ENCODE measurements at places on chromosomes 13 and 19.

DNA sequence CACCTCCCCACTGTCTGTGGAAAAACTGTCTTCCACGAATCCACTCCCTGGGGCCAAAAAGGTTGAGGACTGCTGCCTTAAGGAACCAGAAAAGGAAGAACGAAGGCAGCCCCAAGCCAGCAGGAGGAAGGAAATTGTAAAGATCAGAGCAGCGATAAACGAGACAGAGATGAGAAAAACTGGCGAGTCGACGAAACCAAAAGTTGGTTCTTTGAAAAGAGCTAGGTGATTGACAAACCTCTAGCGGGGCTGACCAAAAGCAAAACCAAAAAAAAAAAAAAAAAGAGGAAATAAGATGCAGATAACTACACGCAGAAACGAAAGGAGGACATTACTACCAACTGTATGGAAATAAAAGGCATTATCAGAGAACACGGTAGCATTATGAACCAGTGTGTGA, 76.9 kb downstream of the GADD45B start:
- DNase-seq: no peak

GRCh38 chr13:47705185-47705584, 295.9 kb downstream of the SUCLA2 start:
- no peak for DNase-seq

- no peak for DNase-seq
Observed at GRCh38 chr13:23514076-23514475, 56.1 kb upstream of the TNFRSF19 start.

- DNase-seq: no peak
Observed at GRCh38 chr19:10155839-10156238, 36.1 kb upstream of the EIF3G start.

- no peak for DNase-seq
Observed at GRCh38 chr13:48859272-48860105, 116.2 kb upstream of the FNDC3A start.

DNA sequence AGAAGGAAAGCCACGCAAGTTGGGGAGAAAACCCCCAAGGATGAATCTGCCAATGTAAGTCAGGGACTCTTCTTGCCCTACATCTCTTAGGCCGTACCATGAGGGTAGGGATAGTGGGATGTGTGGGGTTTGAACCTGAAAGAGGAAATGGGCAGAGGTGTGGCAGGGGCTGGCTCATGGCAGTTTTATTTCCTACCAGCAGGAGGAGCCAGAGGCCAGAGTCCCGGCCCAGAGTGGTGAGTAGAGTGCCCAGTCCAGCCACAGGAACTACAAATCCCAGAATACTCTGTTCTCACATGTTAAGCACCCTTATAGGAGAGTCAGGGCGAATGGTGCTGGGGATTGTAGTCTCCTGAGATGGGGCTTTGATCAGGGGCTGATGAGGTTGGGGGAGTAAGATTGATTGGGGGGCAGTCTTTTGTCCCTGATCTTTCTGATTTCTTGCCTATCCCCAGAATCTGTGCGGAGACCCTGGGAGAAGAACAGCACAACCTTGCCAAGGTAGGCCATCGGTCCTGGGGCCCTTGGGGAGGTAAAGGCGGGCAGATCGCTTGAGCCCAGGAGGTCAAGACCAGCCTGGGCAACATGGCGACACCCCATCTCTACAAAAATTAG, 16.5 kb downstream of the VASP start:
- no peak for DNase-seq

DNA sequence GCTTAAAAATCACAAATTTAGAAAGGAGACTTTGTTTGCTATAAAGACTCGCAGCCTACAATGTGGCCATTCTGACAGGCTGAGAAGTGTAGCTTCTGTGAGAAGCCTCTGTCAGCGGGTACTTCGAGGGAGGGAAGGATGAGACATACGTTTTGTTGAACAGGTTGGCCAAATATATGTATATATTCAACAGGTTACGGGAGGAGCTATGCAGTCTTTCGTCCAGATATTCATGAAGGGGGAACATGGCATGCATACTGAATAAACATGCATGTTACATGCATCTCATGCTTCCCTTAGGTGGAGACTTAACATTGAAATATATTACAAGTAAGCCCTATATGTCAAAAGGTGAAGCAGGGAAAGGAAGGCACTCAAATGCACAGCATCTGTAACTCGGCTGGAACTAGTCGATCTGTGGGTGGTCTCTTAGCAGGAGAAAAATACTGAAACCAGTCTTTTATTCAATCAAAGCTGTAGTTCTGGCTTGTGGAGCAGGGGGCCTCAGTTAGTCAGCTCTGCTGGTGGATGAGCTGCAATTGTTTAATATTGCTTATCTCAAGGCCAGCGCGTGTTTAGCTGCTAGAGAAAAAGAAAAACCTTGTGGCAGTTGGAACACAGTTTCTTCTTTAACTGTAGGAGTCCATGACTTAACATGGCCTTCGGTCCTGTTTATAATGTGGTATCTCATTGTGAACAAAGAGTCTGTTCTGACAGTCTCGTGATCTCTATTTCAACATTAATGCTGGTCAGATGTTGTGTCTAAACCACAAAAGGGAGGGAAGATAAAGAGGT, 94.3 kb downstream of the FAM216B start:
- no peak for DNase-seq

- no peak for DNase-seq
Observed at GRCh38 chr13:106500445-106500844, 35.0 kb downstream of the EFNB2 start.

GRCh38 chr19:6271721-6272410, 7.9 kb downstream of the MLLT1 start:
- no peak for DNase-seq

DNA sequence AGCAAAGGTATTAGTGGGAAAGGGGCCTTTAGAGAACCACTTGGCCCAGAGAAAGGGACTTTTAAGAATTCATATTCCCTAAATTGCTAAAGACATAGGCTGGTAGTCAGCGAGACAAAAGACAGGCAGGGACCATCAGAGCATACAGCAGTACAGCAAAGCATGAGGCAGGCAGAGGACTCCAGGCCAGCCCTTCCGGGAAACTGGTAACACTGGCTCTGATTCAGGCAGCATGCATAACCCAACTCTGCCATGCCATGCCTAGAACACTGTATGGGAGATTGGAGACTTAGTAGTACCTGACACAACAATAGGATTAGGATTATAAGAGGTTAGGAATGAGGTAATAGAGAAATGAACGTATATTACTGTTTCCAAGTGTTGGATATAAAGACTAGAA, 34.9 kb downstream of the CAB39L start:
- DNase-seq: no peak

GRCh38 chr19:50449236-50449899, 16.7 kb downstream of the MYBPC2 start:
- DNase-seq: no peak

GRCh38 chr19:47609906-47610894, 1.3 kb downstream of the BICRA start:
- DNase-seq: peak; percentile 40

- DNase-seq: no peak
Observed at GRCh38 chr13:41188584-41188983, 5.8 kb downstream of the KBTBD7 start.

- no peak for DNase-seq
Observed at GRCh38 chr13:109385242-109385560, 401.2 kb downstream of the IRS2 start.

- DNase-seq: no peak
Observed at GRCh38 chr13:110168999-110169933, 137.7 kb downstream of the COL4A1 start.

DNA sequence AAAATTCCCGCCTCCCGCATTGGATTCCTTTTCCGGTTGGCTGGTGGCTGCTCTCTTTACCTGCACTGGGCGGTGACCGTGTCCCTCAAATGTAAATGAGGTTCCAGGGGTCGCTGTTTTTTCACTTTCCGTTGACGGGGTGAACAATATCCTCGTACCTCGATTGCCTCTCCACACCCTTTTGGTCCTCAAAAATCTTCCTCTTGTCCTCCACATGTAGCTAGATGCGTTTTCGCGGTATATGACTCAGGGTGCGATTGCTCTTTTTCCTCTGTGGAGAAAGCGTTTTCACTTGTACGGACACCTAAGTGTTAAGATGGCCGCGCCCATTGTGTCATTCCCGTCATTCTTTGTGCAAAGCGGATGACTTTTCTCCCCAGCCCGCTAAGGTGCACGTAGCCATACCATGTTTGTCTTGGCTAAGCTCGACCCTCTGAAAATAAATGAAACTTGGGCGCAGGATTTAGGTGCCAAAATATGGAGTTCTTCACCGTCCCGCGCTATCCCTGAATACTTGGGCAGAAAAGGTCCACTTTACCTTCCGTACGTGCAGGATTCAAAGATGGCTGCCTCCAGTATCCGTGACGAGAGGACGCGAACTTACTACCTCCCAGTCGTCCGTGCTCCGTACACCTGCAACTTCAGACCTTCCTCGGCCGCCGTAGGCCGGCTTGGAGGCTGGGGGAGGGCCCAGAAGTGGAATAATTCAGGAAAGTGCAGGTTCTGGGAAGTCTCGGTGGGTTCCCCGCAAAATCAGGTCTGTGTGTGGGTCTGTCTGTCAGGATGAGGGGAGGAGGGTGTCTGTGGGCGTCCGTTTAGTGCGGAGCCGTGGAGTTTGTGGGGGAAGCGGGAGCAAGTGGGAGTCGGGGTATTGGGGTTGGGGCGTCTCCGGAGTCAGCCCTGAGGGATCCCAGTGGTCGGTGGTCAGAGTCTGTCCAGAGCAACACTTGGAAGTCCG, at the start of gene ZNF613:
TSS of gene ZNF613 (plus strand) at position 689 of the 958 bp plus-strand sequence. CDS start 8,749 bp downstream, outside the sequence.
- peak; percentile 62 for DNase-seq

DNA sequence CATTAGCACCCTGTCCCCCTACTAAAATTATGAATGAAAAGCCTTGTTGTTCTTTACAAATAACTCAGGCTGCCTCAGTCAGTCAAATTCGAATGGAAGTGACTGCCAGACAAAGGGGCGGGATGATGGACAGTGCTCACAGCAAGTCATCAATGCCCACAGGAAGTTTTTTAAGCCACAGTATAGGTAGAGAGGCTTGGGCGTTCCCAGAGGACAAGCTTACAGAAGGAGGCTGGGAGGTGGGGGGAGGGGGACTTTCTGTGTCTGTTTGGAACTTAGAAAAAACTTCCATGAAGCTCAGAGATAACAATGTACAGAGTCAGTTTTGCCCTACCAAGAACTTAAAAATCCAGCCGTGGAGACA, 18.5 kb upstream of the SPRY2 start:
- no peak for DNase-seq

DNA sequence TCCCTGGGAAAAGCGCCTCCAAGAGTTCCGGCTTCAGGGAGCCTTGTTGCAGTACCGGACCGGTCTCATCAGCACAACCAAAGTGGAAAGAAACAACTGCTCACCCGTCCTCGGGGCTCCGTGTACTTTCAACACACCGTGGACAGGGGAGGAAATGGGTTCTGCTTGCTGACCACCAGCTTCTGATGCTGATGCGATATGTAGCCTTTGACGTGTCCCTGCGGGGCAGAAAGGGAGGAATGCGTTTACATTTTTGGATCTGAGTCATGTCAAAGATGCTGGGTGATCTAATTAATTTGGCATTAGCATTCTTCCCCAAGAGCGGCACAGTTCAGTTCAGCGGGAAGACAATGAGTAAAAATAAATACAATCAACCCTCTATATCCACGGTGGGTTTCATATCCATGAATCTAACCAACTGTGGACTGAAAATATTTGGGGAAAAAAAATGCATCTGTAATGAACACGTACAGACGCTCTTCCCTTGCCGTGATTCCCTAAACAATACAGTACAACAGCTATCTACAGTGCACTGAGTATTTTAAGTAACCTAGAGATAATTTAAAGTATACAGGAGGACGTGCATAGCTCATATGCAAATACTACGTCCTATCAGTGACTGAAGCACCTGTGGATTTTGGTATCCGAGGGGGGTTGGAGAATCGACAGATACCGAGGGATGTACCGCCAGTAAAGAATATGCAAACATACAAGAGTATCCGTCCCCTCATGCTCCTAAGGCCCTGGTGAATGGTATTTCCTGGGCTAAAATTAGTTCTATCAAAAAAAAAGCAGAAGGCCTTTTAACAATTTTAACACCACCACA, 19.8 kb downstream of the PROZ start:
- no peak for DNase-seq

- DNase-seq: no peak
Observed at GRCh38 chr19:14300303-14300702, 80.9 kb upstream of the ADGRE5 start.
